Stimulated activated CD8-positive, alpha-beta memory T cell treated with anti-CD3 and anti-CD28 coated beads, Interleukin-2, amount 100 ng/mL, for 1 hour (primary cell): ENCODE measurements at places on chromosomes 12 and 14.

DNA sequence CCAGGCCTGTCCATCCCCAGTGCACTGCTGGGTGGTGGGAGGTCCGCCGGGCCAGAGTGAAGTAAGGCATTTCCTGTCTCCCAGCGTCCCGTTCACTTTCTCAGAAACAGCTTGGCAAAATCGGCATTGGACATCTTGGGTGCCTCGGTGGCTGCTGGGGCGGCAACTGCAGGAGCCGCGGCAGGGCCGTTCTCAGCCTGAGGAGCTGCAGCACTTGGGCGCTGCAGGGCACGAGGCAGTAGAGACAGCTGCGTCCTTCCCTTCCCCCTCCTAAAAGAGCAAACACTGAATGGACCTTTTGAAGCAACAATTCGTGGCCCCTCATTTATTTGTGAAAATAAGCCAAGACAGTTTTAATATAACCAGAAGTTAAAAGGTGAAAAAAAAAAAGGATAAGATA lies 8.3 kb downstream of the FICD start:
- DNase-seq = no peak

- DNase-seq = no peak
Observed at GRCh38 chr12:12835378-12836146, 22.4 kb downstream of the DDX47 start.

DNA sequence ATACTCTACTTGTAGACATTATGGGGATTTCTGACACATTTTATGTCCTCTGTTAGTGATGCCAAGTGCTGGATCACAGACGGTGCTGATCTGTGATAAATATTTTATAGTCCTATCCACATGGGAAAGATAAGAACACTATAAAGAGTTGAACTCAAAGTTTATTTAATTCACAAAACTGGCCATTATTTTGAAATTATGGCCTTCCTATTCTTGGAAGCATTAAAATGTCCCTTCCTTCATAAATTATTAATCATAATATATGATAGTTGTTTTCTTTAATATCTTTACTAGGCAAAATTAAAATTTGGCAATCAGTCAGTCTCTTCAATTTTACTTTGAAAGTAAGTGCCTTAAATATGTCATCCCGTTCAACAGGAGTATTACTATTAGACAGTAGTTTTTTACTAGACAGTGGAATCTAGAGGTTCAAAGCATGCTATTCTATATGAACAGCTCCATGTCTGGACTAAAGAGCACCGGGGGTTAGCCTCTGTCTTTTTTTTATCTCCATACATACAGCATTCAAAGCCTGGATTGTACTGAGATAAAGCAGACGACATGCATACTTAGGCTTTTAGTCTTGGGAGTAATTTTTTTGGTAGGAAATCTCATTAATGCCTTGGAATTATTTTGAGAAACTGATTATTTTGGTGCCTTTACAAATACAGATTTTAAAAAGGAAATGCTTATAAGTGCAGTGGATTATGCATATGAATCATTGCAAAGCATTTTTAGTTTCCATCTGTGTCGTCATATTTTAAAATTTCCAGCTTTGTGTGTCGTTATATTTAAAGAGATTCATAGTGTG lies 306.1 kb upstream of the RGS6 start:
- no peak for DNase-seq

- no peak for DNase-seq
Observed at GRCh38 chr14:105023144-105023543, 2.3 kb upstream of the CDCA4 start.

- no peak for DNase-seq
Observed at GRCh38 chr12:15526033-15526432, 203.7 kb downstream of the PTPRO start.

DNA sequence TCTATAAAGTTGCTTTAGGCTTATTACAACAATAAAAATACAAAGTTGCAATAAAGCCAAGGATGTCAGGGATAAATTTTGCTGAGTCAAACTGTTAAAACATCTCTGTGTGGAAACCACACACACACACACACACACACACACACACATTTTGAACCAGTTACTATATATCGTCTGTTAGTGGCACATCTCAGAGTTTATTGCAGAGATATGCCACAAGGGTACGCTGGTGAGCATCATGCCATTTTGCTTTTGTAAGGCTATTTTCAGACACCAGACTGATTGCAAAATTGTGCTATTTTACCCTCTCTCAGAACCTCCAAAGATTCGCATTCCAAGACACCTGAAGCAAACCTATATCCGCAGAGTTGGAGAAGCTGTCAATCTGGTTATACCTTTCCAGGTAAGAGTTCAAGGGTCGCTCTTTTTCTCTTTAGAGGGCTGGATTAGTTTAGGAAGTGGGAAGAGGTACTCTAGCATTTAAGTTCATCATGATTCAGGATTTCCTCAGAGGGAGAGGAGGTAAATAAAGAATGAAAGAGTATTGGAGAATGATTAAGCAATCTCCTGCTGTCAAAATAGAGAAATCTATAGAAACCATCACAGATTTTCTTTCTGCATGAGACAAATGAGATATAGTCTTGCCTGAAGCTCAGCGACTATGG lies 27.3 kb upstream of the CHPT1 start:
- no peak for DNase-seq

DNA sequence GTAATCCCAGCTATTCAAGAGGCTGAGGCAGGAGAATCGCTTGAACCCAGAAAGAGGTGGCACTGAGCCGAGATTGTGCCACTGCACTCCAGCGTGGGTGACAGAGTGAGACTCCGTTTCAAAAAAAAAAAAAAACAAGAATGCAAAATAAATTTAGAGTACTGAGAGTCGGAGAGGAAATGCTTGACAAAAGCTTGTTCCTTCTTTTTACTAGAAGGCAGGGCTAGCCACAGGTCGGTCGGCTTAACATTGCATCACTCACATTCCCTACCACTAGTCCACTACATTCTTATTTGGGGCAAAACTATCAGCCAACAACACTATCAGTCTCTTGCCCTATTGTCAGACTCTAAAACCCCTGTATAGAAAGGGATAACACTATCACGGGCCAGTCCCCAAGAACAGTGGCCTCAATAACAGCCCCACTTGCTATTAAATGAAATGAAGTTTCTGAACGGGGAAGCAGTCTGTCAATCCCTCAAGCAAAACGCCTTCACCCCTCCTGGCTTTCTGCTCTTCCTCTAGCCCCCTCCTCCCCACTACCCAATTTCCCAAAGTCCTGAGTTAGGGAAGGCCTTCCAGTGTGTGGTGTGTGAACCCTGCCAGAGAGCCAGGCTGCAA lies 1.0 kb downstream of the RNF41 start:
- DNase-seq = no peak

DNA sequence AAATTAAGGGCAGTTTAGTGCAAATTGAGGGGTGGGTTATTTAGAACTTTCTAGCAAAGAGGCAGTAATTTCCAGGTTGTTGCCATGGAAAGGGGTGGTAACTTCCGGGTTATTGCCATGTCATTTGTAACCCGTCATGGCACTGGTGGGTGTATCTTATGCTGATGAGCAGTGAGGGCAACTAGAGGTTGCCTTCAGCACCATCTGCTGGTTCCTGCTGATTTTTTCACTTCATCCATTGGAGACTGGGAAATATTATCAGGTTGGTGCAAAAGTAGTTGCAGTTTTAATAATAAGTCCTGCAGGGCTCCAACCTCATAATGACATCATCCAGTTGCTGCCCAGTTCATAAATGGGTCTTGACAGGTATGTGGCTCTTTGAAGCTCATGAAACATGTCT lies 24.4 kb upstream of the SERPINA4 start:
- no peak for DNase-seq

GRCh38 chr12:19833775-19834501 lies 394.6 kb downstream of the AEBP2 start:
- no peak for DNase-seq

DNA sequence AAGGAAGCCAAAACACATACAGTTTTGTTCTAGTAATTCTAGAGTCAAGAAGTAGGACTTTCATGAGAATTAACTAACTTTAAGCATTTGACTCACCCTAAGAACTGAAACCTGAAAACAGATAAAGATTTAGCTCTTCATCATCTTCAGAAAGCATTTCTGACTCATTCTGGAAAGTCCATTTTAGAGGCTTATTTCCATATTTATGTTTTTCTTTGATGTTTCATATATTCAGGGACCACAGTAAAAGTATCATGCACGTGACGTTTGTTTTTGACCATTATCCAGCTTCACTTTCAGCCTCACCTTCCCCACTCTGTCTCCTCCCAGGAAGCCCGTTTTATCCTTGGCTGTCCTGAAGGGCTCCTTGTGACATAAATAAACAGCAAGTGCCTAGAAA lies 79.2 kb downstream of the MDGA2 start:
- no peak for DNase-seq

DNA sequence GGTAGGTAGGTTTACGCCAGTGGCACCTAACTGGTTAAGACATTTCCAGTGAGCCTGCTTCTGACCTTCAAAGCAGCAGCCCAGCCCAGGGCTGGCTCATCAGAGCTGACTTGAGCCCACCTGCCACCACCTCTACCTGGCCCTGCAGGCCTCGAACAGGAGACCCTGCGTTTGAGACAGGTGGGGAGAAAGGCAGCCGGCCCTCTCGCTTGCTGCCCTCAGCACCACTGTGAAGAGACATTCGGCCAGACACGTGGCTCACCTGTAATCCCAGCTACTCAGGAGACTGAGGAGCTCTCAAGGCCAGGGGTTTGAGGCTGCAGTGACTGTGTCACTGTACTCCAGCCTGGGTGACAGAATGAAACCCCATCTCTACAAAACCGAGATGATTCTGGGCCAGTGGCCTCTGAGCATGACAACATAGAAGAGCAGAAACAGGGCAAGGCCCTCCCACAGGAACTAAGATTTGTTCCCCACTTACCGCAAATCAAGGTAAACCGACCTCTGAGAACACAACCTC lies 74.2 kb downstream of the TESC start:
- DNase-seq = no peak

GRCh38 chr12:110126557-110126956 lies 2.4 kb downstream of the IFT81 start:
- no peak for DNase-seq

DNA sequence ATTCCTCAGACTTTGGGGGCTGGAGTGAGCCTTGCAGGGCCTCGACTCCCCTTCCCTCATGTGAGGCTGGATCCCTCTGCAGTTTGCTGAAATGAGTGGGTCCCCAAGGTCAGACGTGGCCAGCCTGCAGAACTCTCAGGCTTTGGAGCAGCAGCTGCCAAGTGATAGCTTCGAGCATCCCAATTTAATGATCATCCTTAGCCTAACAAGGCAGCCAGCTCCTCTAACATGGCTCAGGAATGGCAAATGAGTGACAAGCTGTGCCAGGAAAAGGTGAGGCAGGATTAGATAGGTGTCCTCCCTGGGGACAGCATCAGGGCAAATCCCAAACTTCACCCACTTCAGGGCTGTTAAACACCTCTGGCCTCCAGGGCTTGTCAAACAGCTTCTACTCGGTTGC lies 130.7 kb upstream of the PWP1 start:
- no peak for DNase-seq

GRCh38 chr12:27968972-27969623 lies 3.4 kb downstream of the PTHLH start:
- no peak for DNase-seq

- DNase-seq = no peak
Observed at GRCh38 chr12:119593578-119594398, at the start of gene TMEM233. TMEM233 (plus strand) TSS chr12:119593774; CDS start chr12:119593849, 75 bp downstream.

GRCh38 chr14:85233756-85234155 lies 296.2 kb upstream of the FLRT2 start:
- no peak for DNase-seq

- DNase-seq = no peak
Observed at GRCh38 chr14:67778792-67779191, 37.6 kb downstream of the ZFYVE26 start.

GRCh38 chr14:76902591-76902990 lies 76.4 kb downstream of the LRRC74A start:
- no peak for DNase-seq

DNA sequence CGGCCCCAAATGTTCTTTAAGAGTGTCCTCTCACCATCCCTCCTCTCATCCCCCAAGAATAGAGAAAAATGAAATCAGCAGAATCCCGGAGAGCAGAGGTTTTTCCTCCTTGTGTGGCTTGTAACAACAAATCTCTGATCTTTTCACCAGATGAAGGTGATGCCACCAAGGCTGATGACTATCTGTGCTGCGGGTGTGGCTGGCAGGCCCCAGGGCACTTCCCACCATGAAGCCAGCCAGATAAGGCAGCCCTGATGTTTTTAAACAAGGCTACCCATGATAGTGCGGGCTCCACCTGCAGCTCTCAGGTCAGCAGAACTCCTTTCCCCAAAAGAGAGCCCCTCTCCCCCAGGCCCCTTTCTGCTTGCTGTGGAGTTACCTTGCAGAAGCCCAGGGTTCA lies 58.0 kb upstream of the PARP11 start:
- no peak for DNase-seq

GRCh38 chr12:19689801-19690472 lies 250.6 kb downstream of the AEBP2 start:
- DNase-seq = no peak

DNA sequence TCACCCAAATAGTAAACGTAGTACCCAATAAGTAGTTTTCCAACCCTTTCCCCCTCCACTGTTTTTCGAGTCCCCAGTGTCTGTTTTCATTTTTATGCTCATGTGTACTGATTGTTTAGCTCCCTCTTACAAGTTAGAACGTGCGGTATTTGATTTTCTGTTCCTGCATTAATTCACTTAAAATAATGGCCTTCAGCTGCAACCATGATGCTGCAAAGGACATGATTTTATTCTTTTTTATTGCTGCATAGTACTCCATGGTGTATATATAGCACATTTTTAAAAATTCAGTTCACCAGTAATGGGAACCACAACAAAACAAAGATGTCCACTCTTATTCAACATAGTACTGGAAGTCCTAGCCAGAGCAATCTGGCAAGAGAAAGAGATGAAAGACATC lies 72.8 kb downstream of the DUSP6 start:
- DNase-seq = no peak

GRCh38 chr12:41917938-41918341 lies 226.7 kb downstream of the GXYLT1 start:
- no peak for DNase-seq

- DNase-seq = no peak
Observed at GRCh38 chr12:32108787-32109186, 2.1 kb downstream of the BICD1 start.

DNA sequence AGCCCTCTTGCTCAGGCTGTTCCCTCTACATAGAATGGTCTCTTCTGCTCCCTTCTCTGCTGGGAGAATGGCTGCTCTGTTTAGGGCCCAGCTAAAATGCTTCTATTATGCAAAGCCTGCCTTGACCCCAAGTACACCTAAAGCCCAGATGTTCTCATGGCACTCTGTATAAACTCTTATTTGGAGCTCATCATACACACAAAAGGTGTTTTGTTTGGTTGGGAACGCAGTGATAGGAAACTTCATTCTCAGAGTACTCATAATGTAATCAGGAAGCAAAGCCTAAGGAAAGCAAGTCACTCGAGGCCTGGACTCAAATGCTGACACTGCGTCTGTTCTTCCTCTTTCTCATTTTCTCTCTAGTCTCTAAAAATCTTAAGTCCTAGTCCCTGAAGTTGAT lies 38.2 kb upstream of the SYCP3 start:
- DNase-seq = no peak
